ENCODE measurements at places on chromosomes 11 and 22.

DNA sequence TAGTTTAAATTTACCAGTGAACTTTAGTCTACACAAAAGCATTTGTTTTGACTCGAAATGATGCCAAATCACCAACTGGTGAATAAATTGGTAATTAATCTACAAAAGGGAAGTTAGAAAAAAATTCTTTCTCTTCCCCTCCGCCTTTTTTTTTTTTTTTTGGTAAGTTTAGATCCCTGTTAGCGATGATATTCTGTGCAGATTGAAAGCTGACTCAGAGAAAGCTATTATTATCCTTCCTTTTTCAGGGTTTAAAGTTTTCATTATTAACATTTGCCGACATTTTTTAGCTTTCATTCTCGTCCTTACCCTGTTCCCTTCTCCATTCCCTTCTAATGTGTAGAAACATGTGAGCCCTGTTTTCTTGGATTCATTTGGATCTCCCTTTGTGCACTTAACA lies 16.8 kb upstream of the NUP160 start:
- no peak for DNase-seq

- no peak for DNase-seq
Observed at GRCh38 chr22:44667276-44667675, 34.7 kb upstream of the PRR5 start.

DNA sequence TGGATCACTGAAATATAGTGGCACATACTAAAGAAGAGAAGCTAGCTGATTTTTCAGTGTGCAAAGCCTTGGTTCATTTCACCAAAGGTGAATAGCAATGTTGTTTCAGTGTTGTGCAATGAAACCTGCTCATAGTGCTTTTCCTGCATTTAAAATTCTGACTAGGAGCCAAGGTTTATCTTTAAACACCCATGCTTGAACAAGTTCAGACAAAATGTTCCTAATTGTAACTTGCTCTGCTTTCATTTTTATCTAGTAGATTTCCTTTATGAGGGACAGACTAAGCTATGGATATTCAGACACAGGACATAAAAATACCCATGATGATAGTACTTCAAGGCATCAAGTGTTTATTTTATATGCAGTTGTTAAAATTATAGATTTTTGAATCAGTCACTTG lies 47.7 kb downstream of the BBOX1 start:
- DNase-seq, result no peak

GRCh38 chr11:30526558-30526957 lies 59.6 kb downstream of the MPPED2 start:
- no peak for DNase-seq

DNA sequence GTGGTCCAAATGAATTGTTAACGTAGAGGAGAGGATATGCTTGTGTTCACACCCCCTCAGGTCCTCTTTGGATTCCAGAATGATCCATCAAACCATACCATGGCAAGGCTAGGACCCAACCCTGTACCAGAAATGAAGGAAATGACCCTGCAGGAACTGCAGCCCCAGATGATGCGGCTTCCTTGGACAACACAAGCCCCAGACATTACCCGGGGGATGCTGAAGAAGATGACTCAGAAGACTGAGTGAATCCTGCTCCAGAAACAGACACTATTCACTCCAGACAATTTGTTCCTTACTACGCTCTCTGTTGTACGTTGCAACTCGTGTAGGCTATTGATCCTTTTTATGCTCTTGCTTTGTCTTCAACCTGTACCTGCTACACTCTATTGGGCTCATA lies 15.2 kb upstream of the MTMR2 start:
- DNase-seq, result no peak

- no peak for DNase-seq
Observed at GRCh38 chr11:66593650-66594049, 665 bp downstream of the CCS start.

DNA sequence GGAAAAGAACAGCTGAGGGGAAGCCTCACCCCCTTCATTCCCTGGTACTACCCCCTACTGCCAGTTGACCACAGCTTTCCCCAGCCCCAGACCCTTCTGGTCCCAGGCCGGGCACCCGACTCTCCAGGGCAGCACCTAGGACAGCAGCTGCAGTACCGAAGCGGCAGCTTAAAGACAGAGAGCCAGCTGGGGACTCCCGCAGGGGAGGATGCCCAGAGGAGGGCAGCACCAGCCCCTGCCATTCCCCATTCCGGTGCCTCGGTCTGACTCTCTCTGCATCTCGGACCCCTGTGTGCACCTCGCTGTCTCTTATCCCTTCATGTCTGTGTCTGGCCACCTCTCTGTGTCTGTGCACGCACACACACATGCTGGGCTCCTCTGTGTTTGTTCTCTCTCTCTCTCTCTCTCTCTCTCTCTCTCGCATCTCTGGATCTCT lies 9.4 kb downstream of the IGSF9B start:
- DNase-seq, result peak; percentile 63

- no peak for DNase-seq
Observed at GRCh38 chr11:103295704-103296103, 186.5 kb downstream of the DYNC2H1 start.

DNA sequence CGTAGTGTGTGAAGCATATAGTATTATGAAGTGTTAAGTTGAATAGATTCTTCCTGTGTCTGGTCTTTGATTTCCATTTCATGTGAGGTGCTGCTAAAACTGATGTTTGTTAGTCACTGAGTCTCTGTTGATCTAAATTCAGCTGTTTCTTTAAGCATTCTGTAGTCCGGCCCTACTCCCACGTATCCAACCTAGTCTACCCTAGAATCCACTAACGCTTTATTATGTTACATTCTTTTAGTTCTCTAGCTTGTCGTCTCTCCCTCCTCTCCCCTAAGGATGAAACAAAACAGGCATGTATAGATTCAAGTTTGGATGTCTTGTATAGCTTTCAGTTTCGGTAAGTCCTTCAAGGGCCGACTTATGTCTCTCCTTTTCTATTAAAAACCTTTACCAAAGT lies 4.1 kb downstream of the WEE1 start:
- no peak for DNase-seq

- no peak for DNase-seq
Observed at GRCh38 chr11:102108734-102109440, 1.4 kb upstream of the YAP1 start.

GRCh38 chr22:35559354-35560005 lies 18.8 kb downstream of the RASD2 start:
- DNase-seq, result no peak

- no peak for DNase-seq
Observed at GRCh38 chr11:133705873-133706272, 139.4 kb downstream of the SPATA19 start.

GRCh38 chr11:105588001-105588400 lies 21.9 kb upstream of the GRIA4 start:
- DNase-seq, result no peak

DNA sequence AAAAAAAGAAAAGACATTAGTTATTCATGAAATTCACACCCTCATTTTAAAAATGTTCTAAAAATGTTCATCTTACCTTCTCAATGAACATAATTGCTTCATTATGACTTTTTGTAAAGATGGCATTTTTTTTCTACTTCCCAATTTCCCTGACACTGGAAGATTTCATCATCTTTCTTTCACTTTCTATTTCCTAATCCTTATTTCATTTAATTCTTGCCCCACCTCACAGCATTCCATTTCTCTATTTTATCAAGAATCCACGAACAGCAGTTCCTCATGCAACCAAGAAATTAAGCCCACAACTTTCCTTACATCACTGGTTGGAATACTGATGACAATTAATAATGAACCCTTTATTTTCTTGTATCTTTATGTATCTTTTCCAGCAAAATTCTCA lies 1.9 kb downstream of the PATL1 start:
- no peak for DNase-seq

DNA sequence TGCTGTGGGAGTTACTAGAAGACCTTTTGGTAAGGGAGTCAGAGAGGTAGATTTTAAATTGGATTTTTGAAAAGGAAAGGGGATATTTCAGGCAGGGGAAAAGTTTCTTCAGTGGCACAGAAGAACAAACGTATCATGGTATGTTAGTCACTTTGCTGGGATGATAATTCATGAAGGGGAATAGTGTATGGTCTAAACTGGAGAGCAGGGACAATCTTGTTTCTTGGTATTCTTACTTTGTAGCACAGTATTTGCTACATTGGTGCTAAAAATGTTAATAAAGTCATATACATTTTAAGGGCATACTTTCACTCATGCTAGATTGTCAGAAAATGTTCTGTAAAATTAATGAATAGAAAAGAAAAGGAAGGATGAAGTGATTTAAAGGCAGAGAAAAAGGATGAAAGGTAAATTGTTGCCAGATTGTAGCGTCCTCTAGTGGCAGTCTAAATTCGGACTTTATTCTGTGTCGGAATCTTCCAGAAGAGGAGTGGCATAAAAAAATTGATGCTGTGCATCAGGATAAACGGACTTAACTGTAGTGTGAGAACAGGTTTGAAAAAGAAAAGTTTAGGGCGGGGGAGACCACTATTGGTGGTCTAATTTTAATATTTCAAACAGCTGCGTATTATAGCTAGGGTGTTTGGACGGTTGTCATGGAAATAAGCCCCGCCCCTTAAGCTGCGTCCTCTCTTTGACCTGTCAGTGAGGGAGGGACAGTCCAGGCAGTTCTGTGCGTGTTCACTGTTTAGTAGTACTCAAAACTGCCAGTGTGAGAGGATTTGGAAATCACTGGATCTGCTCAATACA lies at the start of gene BCO2:
BCO2 (plus strand) TSS at position 724 of the 810 bp plus-strand sequence. CDS start 90 bp downstream, outside the sequence.
- peak; percentile 57 for DNase-seq

DNA sequence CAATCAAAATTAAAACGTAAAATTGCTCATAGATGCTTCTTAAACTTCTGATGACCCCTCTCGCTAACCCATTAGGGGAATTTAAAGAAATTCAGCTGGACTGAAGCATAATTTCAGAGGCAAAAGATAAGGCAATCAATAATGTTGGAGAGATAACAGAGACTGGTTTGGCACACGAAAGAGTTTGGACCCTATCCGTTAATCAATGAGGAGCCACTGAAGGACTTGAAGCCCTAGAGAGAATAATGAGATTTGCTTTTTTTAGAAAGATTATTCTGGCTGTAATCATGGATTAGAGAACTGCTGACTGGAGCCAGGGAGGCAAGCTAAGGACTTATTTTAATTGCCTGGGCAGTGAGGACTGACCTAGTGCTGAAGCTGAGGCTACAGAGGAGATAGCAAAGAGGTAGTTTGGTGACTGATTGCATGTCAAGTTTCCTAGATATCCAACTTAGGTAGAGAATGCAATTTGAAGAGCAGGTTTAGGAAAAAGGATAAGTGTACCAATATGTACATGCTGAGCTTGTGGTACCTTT lies 11.9 kb upstream of the ARHGAP42 start:
- DNase-seq, result no peak

- no peak for DNase-seq
Observed at GRCh38 chr11:133266986-133267385, 265.3 kb downstream of the OPCML start.

- DNase-seq, result peak; percentile 87
Observed at GRCh38 chr22:19909350-19910179, 32.0 kb upstream of the COMT start.

DNA sequence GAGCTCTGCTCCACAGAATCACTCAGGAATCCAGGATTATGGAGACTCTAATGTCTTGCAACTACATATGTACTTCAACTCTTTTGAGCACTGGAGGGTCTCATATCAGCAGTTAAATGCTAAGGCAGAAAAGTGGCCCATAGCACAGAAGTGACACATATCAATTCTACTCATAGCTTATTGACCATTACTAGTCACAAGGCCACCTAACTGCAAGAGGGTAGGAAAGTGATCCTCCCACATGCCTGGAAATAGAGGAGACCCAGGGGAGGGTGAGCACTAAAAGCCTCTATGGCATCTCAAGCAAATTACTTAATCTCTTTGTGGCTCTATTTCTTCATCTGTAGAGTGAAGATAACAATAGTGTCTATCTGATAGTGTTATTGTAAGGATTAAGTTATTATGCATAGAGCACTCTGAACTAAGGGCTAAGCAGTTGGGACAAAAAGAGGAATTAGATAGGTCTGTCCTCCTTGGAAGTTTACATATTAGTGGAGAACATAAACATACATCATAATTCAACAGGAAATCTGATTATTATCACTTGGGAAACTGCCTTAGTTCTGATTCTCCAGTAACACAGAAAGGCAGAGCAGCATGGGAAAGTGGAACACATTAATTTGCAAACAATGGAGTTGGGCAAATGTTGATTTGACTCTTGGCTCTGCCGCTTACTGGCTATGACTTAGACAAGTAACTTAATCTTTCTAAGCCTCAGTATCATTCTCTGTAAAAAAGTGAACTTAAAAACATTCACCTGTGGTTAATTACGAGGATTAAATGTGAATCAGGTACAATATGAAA lies 25.1 kb upstream of the USP47 start:
- DNase-seq, result no peak

DNA sequence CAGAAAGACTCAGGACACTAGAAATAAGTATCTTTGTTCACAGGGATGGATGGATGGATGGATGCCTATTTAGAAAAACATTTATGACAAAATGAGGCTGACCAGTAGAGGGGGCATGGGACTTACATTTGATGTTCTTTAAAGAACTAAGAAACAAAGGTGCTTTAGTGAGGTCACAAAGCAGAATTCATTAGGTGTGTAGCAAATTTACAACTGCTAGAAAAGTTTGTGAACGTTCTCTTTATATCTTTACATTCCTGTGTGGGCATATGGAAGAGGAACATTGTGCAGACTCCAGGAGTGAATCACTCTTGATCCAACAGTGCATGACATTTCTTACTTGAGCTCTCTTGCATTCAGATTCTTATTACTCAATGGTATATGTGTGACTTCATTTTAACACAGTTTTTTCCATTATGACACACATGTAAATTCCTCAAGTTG lies 15.8 kb upstream of the SIK2 start:
- peak; percentile 17 for DNase-seq

GRCh38 chr11:123241294-123241693 lies 46.2 kb upstream of the CLMP start:
- DNase-seq, result no peak

- DNase-seq, result no peak
Observed at GRCh38 chr11:72081821-72082453, 1.3 kb downstream of the LRRC51 start.

- DNase-seq, result no peak
Observed at GRCh38 chr11:129315781-129316579, 59.7 kb upstream of the BARX2 start.

- no peak for DNase-seq
Observed at GRCh38 chr11:119727523-119728151, 1.4 kb downstream of the NECTIN1 start.
